NCI-H187 treated with DMSO at 0.1 percent for 48 hours (cell line): ENCODE measurements at places on chromosomes 2 and 18.
A peak's percentile ranks its signal among the peaks of the same experiment; 100 is the strongest.

DNA sequence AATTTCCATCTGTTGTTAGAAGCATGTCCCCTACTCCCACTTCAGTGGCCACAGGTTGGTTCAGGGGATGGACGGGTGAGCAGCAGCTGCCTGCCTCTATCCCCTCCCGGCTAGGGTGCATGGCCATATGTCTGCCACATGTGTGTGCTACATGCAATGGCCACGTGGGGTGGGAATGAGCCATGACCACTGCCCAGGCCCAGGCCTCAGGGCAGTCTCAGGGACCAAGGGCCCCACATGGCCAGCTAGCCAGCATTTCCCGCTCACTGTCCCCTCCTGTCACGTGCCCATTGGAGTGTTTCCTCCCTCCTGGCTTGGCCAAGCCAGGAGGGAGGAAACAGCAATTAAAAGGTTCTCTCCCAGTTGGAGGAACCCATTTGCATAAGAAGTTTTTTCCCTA lies 117.1 kb downstream of the KCNS3 start:
- DNase-seq, result no peak

DNA sequence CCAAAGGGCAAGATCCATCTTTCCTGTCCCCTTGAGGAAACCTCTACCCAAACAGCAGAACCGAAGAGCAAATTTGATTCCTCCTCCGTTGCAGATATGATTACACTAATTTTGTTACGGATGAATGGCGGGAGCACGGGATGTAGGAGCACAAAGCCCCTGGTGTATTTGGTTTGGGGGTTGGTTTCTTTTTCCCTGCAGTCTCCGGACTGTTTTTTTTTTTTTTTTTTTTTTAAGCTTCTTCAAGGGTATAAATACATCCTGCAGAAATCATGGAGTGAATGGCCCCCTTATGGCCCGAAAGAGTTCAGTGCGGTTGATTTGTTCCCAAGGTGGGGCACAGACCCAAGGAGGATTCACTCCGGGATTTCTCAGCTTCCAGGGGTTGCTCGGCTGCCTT lies 135.3 kb upstream of the SH3BP4 start:
- no peak for DNase-seq

GRCh38 chr18:27921392-27921791 lies 255.5 kb downstream of the CDH2 start:
- DNase-seq, result no peak

- DNase-seq, result no peak
These were observed 52.2 kb upstream of the PROKR1 start for GRCh38 chr2:68591225-68591624.

DNA sequence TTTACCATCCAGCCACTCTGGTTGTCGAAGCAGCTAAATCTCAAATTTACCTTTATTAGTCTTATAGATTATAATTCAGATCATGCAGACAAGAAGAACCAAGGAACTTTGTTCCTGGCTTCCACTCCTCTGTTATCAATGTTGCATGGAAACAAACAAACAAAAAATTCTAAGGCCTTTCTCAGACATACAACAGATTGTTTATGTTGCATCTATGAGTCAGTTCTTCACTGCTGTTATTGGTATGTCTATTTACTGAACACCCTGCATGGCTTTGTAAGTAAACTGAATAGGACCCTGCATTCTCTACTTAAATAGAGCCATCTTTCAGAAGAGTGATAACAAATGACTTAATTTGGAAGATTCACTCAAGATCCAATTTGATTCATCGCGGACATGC lies 1.6 kb upstream of the ANKRD44 start:
- DNase-seq, result no peak

DNA sequence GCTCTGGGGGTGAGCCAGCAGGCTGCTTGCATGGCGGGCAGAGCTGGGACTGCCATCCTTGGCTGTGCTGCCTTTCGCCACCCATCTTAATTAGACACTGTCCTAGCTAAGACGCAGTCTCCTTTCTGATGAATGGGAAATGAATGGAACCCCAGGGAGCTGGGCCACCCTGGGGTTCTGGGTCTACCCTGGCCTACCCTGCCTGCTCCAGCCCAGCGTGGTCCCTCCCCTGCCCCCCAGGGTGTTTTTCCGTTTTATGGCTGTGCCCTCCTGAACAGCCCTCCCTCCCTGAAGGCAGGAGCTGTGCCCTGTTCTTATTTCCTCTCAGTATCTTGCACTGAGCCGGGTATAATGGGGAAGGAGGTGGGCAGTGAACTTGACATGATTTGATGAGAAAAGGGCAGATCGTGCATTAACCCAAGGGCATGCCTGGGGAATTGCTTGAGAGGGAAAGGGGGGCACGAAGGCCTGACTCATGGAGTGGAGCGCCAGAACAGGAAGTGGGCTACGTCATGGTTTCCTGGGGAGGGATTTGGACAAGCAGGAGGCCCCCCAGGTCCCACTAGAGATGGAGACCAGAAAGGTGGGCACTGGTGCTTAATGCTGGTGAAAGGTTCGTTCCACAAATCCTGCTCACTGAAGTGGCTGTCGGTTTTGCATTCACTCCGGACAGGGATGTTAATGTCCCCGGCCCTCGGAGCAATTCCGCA lies 165.0 kb downstream of the KLHL29 start:
- no peak for DNase-seq

DNA sequence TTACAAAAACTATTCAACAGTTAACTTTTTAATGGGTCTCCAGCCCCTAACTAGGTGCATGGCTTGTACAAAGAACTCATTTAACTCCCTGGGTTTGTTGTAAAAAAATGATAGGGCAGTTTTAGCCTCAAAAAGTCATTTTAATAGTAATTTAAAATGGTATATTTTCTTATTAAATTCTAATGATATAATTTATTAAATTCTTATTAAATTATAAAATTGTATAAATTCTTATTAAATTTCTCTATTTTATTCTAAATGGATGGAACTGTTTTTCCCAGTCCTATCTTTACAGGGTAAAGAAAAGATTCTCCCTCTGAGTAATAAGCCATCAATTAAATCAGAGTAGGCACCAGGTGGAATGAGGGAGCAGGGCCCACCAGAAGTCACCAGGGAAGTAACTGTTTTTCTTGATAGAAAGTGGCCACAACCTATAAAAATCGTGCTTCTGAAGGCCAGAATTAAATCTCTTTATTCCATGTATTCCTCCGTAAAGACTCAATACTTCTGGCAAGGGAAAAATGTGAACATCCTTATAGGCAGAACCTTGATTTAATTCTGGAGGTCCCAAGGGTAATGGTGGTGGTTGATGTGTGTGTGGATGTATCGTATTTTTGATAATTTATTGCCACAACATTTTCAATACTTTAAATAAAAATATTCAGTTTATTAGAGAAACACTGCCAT lies 814 bp downstream of the FKBP7 start:
- no peak for DNase-seq

DNA sequence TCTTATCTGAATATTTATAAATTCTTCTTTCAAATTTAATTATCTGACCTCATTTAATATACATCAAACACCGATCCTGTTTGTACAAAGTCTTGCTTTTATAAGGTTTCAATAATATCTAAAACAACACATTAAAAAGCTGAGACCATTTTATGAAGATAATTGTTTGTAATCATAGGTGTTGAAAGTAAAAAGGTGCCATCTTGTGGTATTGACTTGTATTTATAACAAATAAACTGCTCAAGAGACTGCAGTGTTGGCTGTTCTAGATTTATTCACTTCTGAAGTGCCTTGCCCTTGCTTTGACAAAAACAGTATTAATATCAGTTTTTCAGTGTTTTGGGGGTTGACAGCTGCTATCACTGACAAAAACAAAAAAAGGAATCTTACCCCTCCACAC lies 286.8 kb upstream of the HNMT start:
- DNase-seq, result no peak

DNA sequence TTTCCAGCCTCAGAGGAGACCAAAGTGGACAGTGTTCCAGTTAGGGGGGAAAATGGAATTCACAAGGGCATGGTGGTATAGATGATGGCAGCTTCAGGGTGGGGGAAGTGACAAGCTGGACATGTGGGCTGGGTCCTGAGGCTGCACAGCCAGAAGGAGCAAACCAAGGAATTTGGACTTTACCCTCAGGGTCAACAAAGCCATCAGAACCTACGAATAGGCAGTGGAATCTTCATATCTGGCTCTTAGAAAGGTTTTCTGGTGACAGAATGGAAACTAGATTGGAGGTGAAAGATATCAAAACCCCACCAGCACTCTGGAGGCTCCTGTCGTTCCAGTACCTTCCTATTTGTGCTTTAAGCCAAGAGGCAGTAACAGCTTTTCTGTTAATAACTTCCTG lies 127.1 kb downstream of the SETBP1 start:
- DNase-seq, result no peak

- no peak for DNase-seq
These were observed 162.2 kb upstream of the BOD1L2 start for GRCh38 chr18:56984731-56985130.

DNA sequence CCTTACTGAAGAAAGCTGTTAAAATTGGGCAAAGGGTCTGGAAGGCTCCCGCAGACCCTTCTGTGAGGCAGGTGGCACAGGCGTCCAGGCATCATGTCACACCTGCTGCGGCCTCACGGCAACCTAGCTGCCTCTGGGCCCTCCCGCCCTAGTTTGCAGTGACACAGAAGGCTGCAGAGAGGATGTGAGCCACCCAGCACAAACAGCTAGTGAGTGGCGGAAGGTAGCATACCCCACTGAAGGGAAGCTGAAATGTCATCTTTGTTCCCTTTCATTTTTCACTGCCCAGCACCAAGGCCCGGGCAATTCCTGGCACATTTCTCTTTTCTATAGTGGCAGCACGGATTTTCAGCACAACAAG lies 53.8 kb downstream of the TRAPPC12 start:
- peak; percentile 40 for DNase-seq

DNA sequence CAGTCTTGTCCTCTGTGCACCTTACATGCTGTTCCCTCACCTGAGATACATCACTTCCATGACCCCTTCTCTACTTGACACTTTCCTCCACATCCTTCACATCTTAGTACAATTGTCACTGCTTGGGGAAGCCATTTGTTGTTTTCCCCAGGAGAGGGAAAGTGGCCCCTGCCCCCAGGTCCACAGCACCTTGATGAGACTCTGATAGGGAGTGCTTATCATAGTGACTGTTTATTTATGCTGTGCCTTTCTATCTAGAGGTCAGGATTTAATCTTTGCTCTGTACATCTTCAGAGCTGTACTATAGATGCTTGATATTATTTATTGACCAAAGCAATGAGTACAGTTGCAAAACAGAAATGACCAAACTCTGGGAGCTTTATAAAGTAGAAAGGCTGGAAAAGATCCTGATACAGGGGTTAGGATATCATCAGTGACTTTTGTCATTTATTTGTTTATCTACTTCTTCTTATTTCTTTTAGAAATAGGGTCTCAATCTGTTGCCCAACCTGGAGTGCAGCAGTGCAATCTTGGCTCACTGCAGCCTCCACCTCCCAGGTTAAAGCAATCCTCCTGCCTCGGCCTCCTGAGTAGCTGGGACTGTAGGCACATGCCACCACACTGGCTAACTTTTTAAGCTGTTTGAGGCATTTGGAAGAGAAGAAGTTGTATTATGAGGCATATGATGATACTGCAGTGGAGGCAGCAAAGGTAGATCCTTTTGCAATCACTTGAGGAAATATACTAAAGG lies 94.2 kb downstream of the MEIS1 start:
- DNase-seq, result no peak

DNA sequence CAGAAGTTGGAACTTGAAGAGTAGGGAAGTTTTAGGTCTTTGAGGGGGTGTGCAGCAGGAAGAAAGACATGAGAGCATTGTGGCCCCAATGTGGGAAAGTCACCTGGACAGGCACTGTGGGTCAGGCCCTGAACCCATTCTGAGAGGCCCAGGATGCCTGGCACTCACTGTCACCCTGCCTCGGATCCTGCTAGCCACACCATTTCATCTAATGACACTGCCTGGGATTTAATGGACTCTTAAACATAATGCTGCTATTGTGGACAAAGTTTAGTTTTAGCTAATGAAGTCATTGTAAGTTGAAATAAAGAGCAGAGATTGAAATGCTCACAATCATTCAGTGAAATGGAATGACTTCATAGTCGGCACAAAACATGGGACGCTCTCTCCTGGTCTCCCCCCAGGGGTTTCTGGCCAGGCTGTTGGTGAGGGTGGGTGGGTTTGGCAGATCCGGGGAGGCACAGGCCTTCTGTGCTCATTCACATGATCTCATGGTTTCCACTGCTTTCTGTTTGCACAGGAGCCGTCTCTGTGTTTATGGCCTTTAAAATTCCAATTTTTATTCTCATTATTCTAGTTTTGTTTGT lies 141.8 kb upstream of the KLHL29 start:
- no peak for DNase-seq

- no peak for DNase-seq
These were observed 110.2 kb upstream of the TRIB2 start for GRCh38 chr2:12606472-12607000.

GRCh38 chr2:41902897-41903296 lies 144.9 kb upstream of the PKDCC start:
- no peak for DNase-seq

GRCh38 chr2:45029215-45029614 lies 20.0 kb upstream of the SIX2 start:
- no peak for DNase-seq

DNA sequence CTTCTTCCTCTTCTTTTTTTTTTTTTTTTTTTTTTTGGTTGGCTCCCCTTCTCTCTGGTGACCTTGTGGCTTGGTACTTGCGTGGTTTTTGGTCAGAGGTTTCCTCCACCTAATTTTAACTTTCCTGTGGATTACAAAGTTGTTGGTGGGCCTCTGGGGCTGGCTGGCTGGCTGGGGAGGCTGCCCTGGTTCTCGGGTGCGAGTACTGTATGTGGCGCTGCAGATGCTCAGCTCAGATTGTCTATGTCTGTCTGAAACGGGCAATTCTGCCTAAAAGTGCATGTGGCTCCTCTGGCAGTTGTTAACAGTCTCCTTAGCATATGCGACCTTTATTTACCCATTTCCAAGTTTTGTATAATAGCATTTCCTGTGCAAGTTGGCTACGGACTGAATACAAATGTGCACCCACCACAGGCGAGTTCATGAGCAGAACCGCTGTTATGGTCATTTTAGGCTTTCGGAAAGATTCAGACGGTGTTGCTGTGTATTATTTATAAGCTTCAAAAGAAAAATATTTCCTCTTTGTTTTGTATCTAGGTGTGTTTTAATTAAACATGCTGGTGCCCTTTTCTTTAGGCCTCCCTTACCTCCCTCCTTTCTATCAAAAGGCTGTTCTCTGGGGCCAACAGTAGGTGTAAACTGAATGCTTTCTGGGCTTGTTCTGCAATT lies 4.4 kb downstream of the TBR1 start:
- DNase-seq, result no peak

GRCh38 chr2:65366595-65367125 lies 65.7 kb downstream of the SPRED2 start:
- DNase-seq, result no peak

DNA sequence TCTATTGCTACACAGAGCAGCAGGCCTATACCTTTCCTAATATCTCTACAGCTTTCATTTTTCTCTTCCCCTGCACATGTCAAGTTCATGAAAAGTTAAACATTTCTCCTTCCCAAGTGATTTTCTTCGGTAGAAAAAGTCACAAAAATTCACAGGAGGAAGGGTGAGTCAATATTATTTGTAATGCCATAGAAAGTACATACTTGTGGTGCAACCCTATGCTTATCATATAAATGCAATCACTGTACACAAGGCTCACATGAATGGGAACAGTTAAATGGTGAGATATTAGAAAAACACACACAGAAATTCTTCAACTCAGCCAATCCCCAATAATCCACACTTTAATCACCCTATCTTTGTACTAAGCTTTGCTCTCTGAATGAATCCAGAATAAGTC lies 651.6 kb downstream of the LRRTM4 start:
- DNase-seq, result no peak
